Stimulated activated CD4-positive, alpha-beta T cell treated with anti-CD3 and anti-CD28 coated beads, Interleukin-1b, Interleukin-23, amount 100 ng/mL, for 1 hour (primary cell): ENCODE measurements at places on chromosomes 4 and X.

DNA sequence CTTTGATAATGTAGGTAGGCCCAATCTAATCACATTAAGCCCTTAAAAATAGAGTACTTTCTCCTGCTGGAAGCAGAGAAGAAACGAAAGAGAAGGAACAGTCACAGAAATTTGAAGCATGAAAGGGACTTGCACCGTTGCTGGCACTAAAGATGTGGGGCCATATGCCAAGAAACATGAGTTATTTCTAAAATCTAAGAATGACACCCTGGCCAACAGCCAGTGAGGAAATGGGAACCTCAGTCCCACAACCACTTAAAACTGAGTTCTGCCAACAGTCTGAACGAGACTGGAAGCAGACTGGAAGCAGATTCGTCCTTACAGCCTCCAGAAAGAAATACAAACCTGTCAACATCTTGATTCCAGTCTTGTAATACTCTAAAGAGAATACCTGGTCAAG lies 70.1 kb downstream of the CENPC start:
- no peak for DNase-seq

- no peak for DNase-seq
Observed at GRCh38 chr4:105815701-105816100, 79.6 kb upstream of the NPNT start.

DNA sequence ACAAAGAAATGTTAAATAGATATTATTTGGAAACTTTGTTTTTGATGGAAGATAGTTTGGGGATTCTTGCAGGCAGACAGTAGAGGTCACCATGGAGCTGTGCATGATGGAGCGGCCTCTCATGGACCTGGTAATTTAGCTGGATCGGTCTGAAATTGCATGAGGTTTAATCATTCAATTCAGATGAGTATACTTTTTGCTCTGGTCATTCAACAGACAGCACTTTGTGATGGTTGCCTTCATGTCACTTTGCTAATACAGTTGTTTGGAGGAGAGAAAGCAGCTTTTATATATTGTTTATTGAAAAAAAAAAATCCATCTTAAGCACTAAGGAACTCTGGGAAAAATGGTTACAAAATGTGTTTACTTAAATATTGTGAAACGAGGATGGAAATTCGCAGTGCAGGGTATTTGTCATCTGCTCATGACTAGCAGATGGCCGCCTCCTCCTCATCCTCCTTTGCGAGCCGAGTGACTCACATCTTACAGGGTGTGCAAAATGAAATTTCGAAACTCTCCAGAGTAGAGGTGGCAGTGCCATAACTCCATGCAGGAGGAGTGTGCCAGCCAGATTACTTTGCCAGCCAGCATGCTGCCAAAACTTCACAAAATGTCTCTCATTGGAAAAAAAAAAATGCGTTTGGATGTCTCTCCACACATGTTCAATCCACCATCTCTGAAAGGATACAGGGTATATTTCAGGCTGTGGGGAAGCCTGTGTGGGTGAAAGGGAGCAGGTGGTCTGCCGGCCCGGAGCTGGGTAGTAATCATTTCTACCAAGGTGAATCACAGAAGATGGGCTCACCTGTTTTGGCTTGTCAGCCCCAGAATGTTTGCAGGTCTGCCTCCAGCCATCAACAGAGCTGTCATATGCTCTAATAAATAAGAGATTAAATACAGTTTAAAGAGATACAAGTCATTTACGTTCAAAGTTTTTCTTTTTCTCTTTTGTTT lies 314.9 kb upstream of the DIPK2B start:
- no peak for DNase-seq

DNA sequence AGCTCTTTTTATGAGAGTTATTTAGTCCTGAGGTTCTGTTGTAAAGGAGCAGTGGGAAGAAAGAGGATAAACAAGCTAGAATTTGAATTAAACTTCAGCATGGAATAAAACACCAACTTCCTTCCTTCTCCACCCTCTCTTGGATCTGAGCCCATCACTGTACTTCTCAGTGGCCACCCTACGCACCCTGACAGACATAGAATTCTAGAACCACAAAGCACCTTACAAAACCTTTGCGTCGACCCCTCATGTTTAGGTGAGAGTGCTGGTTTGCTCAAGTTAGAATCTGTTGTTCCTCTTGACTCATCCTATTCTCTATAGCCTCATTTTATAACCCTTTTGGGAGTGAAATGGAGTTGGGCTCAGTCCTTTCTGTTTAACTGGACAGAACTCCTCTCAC lies 84.6 kb upstream of the RPL34 start:
- DNase-seq: no peak

GRCh38 chr4:152581536-152582160 lies 45.8 kb upstream of the FBXW7 start:
- no peak for DNase-seq

GRCh38 chr4:24768006-24768405 lies 27.4 kb upstream of the SOD3 start:
- DNase-seq: no peak

DNA sequence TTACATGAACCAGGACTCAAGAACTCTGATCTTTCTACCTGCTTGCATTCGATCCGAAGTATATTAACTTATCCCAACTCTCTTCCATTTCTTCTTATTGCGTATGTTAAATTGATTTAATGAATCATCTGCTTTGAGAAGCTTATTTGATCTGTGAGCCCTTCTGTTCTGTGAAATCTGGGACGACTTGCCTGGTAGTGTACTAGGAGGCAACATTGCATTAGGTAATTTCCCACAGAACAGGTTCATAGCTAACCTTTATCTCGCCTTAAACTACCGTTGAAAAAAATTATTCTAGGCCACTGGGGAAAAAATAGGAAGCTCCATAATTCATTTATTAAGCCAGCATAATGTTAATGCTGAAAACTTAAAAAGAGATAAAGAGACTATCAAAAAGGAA lies 67.2 kb upstream of the MAB21L2 start:
- DNase-seq: no peak

DNA sequence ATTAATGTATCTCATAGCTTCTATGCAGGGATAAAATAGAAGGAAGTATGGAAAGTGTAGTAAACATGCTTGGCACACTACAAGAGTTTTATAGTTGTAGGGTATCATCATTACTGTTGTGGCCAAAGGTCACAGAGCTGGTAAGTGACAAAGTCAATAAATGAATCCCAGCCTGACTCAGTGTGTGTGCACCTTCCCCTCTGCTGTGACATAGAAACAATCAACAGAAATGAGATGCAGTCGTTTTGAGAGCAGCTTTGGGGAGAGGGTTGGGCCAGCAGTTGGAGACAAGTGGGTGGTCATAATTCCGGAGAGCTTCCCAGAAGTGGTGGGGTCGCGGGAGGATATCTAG lies 82.4 kb upstream of the RBPJ start:
- no peak for DNase-seq

GRCh38 chr4:23130845-23131244 lies 438.1 kb downstream of the GBA3 start:
- DNase-seq: no peak

- no peak for DNase-seq
Observed at GRCh38 chr4:22720091-22720490, 27.4 kb downstream of the GBA3 start.

DNA sequence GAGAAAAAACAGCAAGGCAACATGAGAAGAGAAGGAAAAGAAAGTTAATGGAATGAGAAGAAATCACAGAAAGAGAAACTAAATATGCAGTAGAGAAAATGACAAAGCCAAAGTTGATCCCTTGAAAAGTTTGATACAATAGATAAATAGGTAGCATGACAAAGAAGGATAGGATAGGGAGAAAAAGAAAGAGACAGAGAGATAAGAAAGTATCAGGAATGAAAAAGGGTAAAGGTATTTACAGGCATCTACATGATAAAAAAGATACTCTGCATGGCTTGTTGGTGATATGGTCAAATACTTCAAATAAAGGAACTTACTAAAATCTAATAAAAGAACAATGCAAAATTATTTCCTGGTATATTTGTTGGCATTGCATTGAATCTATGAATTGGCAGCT lies 185.5 kb upstream of the TECRL start:
- no peak for DNase-seq

DNA sequence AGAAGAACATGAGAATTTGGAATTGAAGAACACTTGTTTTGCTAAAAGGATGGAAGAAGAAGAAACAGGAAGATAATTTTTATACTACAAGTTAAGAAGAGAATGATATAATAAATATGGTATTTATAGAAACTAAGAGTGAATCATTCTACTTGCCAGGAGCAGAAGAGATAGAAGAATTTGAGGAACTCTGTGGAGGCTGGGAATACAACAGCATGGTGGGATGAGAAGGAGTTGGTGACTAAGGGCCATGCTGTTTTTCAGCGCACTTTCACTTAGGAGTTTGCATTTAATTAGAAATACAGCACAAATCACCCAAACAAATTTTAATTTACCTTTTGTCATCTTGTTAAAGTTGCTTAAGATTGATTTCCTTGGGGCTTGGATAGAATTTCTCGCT lies 20.5 kb downstream of the HADH start:
- no peak for DNase-seq

- no peak for DNase-seq
Observed at GRCh38 chr4:98298022-98298421, 36.8 kb downstream of the RAP1GDS1 start.

GRCh38 chrX:149205937-149206336 lies 299.2 kb downstream of the IDS start:
- no peak for DNase-seq

GRCh38 chr4:128635955-128636560 lies 173.4 kb upstream of the JADE1 start:
- no peak for DNase-seq

- DNase-seq: no peak
Observed at GRCh38 chr4:71202705-71203104, 136.1 kb upstream of the SLC4A4 start.

- DNase-seq: no peak
Observed at GRCh38 chrX:103414561-103414960, 38.2 kb downstream of the BEX3 start.

GRCh38 chrX:107450823-107451509 lies 1.5 kb downstream of the FRMPD3 start:
- no peak for DNase-seq

DNA sequence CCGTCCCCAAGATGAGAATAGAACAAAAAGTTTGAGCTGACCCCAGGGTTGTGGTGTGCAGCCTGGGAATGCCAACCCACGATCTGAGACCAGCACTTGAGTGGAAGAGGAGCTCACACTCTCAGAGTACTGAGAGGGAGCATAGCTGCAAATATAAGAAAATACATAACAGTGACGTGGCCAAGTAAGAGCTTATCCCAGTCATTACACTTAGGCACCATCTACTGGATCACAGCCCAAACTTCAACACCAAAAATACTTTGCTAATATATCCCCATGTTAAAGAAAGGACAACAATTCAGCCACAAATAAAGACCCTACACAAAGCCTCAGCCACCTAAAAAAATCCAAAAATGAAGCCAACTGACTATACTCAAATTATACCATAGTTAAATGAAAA lies 33.3 kb upstream of the CXCL6 start:
- no peak for DNase-seq

DNA sequence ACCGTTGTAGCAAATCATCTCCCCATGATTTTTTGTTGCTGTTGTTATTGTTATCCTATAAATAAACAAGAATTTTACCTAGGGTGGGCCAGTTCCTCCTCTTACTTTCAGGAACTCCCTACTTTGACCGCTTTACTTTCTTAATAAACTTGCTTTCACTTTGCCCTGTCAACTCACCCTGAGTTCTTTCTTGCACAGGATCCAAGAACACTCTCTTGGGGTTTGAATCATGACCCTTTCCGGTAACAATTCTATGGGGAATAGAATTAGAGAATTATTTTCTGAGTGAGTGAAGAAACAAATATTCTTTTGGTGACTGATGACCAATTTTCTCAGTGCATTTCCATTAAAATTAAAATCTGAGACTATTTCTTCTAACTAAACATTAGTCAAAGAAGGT lies 584.0 kb upstream of the TENM3 start:
- no peak for DNase-seq

- DNase-seq: no peak
Observed at GRCh38 chr4:17356926-17357325, 155.0 kb downstream of the QDPR start.

- DNase-seq: no peak
Observed at GRCh38 chr4:8847764-8848163, 23.9 kb downstream of the HMX1 start.

DNA sequence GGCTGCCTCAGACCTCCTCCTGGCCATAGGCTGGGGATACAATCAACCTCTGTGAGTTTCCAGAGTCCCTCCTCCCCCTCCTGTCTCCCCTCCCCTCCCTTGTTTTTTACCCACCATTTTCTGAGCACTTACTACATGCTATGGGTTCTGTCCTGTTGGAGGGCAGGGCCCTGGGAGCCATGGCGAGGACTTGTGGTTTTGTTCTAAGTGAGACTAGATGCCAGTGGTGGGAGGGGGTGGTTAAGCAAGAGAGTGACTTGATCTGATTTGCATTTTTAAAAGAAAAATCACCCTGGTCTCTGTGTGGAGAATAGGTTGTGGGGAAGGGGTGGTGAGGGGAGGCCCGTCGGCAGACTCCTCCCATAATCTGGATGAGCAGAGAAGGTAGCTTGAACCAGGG lies 39.5 kb downstream of the EFNB1 start:
- no peak for DNase-seq

- DNase-seq: no peak
Observed at GRCh38 chrX:132433551-132433950, 55.3 kb downstream of the MBNL3 start.

DNA sequence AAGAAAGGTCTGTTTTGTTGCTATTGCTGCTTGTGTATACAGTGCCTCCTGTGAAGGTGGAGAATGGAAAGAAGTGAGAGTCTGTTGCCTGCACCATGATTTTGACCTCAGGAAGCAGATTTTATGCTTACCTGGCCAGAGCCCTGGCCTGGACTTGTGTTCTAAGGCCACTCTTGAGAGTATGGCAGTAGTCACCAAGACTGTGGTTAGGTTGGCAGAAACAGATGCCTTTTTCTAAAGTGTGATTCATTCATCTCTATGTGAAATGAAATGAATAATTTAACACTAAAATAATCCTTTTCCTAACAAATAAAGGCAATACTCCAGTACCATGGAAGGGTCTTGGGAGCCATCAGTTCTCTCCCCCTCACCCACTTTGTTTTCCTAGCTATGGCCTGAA lies 161.8 kb downstream of the DCLK2 start:
- no peak for DNase-seq

GRCh38 chr4:171919314-171919713 lies 106.1 kb downstream of the GALNTL6 start:
- no peak for DNase-seq

- no peak for DNase-seq
Observed at GRCh38 chrX:23334848-23335599, at the start of gene PTCHD1. Gene PTCHD1, plus strand, starts transcription at chrX:23334849. Its CDS starts 27 bp downstream, at chrX:23334876.

GRCh38 chrX:16185725-16186136 lies 18.4 kb downstream of the MAGEB17 start:
- no peak for DNase-seq

DNA sequence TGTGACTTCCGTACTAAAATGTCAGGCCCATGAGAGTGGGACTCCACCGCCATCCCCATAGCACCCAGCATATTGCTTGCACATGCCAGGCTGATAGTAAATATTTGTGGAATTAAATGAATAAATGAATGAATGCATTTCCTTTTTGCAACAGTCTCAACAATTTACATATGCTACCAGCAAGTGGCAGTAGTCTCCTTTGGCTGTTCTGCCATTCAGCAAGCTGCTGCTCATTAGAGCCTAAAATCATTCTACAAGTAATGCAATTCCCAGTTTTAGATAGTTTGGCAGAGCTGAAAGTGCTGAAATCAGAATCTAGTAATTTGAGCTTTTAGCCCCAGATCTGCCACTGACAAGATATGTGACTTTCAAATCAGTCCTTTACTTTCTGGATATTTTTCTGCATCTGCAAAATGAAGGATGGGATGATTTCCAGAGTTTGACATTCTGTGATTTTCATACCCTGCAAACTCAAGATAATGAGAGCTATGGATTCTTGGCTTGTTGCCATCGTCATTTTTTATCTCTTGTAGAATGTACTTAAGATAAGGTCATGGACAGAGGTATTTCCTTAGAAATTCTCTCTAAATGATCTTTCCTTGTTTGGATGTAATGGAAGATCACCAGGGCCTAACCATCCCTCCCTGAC lies 35.7 kb upstream of the INTS6L start:
- no peak for DNase-seq
